Stomach (tissue), 19 donors: ENCODE measurements at places on chromosomes 6 and 20. TPM values are rescaled to one million over a fixed set of nuclear protein-coding genes. Genes with fewer than 3 reads are reported as not detected.

The TNFRSF6B gene
- 2.0 TPM for total RNA-seq

The CCM2L gene
- total RNA-seq, result 0.45 TPM

The SLPI gene
- total RNA-seq, result 167 TPM

The POM121L2 gene
- total RNA-seq, result not detected

The PRPH2 gene
- 4.0 TPM for total RNA-seq

The DNMT3B gene
- 1.1 TPM for total RNA-seq

The C6orf136 gene
- 40.9 TPM for total RNA-seq

The SSTR4 gene
- not detected for total RNA-seq

The GPR63 gene
- 1.7 TPM for total RNA-seq

The ID1 gene
- total RNA-seq, result 379 TPM

The ETV7 gene
- 4.8 TPM for total RNA-seq

The HLA-DQB2 gene
- total RNA-seq, result 4.9 TPM

The PACRG gene
- total RNA-seq, result not detected

The KCNK15 gene
- 1.5 TPM for total RNA-seq

The FAM8A1 gene
- 17.0 TPM for total RNA-seq

The RIPOR3 gene
- total RNA-seq, result 15.6 TPM

The DEFB110 gene
- total RNA-seq, result not detected

The KCNS1 gene
- total RNA-seq, result not detected

The FAXC gene
- total RNA-seq, result 2.2 TPM

The KCNB1 gene
- 2.3 TPM for total RNA-seq

The TRERF1 gene
- total RNA-seq, result 4.1 TPM

The GOPC gene
- total RNA-seq, result 23.7 TPM

The HLA-DPB1 gene
- total RNA-seq, result not detected

The LCA5 gene
- total RNA-seq, result 2.7 TPM

The DLK2 gene
- not detected for total RNA-seq

The DEF6 gene
- total RNA-seq, result 14.6 TPM

The SMIM13 gene
- 1.2 TPM for total RNA-seq

The MOXD1 gene
- 16.2 TPM for total RNA-seq

The PAK5 gene
- total RNA-seq, result not detected

The UST gene
- 45.8 TPM for total RNA-seq

The SDHAF4 gene
- 16.3 TPM for total RNA-seq

The PPP1R3G gene
- 0.29 TPM for total RNA-seq

The RIN2 gene
- 55.4 TPM for total RNA-seq

The EZR gene
- total RNA-seq, result 88.7 TPM

The SNAI1 gene
- not detected for total RNA-seq

The CD93 gene
- total RNA-seq, result 2.9 TPM

The GINS1 gene
- not detected for total RNA-seq

The SLC2A10 gene
- total RNA-seq, result 66.1 TPM

The TPD52L2 gene
- 53.1 TPM for total RNA-seq

The COL9A3 gene
- total RNA-seq, result 2.3 TPM

The DUSP15 gene
- total RNA-seq, result 0.45 TPM

The AGER gene
- total RNA-seq, result 2.2 TPM

The SALL4 gene
- not detected for total RNA-seq

The DOK5 gene
- 4.4 TPM for total RNA-seq

The TGM3 gene
- total RNA-seq, result not detected

The GHRH gene
- total RNA-seq, result not detected

The KCNQ2 gene
- total RNA-seq, result 2.2 TPM

The MYLK2 gene
- not detected for total RNA-seq

The ADGRF4 gene
- not detected for total RNA-seq

The RSPO3 gene
- total RNA-seq, result 2.0 TPM

The MTFR2 gene
- not detected for total RNA-seq

The ZC2HC1B gene
- not detected for total RNA-seq

The TNFRSF21 gene
- 56.7 TPM for total RNA-seq

The TFAP2C gene
- total RNA-seq, result 0.89 TPM

The OPRL1 gene
- 4.7 TPM for total RNA-seq

The ULBP1 gene
- total RNA-seq, result not detected

The LRFN2 gene
- not detected for total RNA-seq
